ENCODE measurements at places on chromosomes 5 and 9. TPM values are rescaled to one million over a fixed set of nuclear protein-coding genes. Genes with fewer than 3 reads are reported as not detected.

The SUSD3 gene
- polyA plus RNA-seq, result 7.6 TPM

The PCDHB3 gene
- polyA plus RNA-seq, result 3.4 TPM

DNA sequence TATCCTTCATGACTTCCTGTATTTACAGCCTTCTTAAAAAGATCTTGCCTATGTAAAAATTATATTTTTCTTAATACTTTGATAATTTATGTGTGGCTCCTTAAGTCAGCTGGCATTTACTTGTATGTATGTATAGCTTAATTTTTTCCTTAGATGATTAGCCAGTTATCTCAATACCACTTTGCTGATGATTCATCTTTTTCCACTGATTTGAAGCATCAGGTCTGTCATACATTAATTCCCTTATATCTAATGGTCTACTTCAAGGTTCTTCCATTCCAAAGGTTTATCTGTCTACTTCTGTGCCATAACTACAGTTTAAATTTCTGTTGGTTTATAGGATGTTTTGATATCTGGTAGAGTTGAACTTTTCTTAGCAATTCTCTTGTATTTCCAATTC lies 44.9 kb upstream of the MTMR12 start:
- DNase-seq, result no peak

GRCh38 chr5:137223324-137224295 lies 275.5 kb downstream of the SPOCK1 start:
- no peak for DNase-seq

- DNase-seq, result no peak
Measured at GRCh38 chr5:8363138-8363537, 494.2 kb downstream of the MTRR start.

- DNase-seq, result no peak
Measured at GRCh38 chr9:128556276-128556675, 3.9 kb downstream of the SPTAN1 start.

- DNase-seq, result no peak
Measured at GRCh38 chr5:132754111-132754510, 6.9 kb downstream of the CCNI2 start.

DNA sequence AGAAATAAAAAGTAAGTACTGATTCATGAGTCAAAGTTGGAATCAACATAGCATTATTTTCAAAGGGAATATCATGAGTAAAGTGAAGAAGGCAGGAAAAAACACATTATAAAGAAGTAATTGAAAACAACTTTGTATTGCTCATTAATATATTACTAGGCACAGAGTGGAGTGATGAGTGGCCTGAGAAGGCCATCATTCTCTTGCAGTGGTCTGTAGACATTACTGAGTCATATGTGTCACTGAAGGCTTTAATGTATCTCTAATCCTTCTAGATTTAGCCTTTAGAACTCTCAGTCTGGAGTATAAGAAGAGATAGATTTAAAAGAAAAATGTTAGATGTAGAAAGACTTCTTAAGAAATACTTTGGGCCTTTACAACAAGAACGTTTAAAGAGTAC lies 881.4 kb downstream of the DNAH5 start:
- no peak for DNase-seq
